ENCODE measurements at places on chromosomes 4 and X.
A peak's percentile ranks its signal among the peaks of the same experiment; 100 is the strongest.

DNA sequence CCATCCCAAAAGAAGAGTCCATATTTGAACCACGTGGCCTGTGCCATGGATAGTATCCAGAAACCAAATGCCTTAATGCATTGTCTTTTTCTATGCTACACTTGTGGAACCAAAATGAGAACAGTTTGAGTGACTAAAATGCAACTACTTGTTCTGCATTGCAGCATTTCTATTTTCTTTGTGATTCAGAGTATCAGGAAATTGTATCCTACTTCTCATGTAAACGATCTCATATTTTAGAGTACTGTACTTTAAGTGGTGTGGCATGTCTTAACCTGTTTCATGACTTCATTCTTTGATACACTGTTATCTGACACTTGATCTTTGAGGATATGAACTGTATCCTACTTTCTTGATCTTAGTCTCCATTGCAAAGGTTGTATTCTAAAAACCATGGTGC is 167.2 kb upstream of the WDR1 start:
- peak; percentile 41 for DNase-seq

DNA sequence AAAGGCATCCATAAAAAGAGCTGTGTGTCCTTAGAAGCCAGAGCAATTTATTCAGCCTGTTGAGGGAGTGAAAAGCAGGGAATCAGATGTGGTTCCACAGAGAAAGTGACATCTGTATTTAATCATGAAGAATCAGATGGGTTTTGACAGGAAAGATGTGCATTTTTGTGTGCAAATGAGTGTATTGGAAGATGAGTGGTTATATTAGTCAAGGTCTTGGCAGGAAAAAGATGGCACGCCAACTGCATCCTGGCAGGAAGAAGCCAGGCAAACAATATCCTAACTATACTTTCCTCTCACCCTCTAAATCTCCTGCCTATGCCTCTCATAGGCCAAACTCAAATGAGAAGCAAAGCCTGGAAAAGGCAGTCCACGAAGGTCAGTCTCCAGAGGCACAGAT is 59.1 kb downstream of the SCFD2 start:
- peak; percentile 92 for DNase-seq

DNA sequence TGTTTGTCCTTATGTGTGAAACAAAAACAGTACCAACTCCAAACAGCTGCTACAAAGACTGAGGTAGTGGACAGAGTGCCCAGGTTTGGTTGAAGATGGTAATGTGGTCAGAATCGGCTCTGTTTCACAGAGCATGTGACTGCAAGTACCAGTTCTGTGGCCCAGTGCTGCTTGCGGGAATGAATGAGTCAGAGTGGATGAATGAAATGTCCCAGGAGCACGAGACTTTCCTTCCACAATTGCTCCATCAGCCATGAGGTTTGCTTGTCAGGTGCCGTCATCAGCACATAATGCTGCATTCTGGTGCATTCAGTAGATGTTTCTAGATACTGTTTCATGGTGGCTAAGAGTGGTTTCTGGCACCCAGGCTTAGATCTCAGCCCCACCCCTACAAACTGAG is 84.2 kb downstream of the GPR143 start:
- peak; percentile 51 for DNase-seq

GRCh38 chr4:94463771-94464170 is 12.0 kb downstream of the PDLIM5 start:
- no peak for DNase-seq

DNA sequence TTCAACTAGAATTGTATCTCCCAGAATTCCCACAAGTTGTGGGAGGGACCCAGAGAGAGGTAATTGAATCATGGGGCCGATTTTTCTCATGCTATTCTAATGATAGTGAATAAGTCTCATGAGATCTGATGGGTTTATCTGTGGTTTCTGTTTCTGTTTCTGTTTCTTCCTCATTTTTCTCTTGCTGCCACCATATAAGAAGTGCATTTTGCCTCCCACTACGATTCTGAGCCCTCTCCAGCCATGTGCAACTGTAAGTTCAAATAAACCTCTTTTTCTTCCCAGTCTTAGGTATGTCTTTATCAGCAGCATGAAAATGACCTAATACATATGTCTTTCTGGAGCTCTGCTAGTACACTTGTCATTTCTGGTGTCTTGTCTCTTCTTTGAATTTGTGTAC is 22.1 kb upstream of the OR13H1 start:
- DNase-seq: no peak

- no peak for DNase-seq
Observed at GRCh38 chr4:145481942-145482208, 222 bp downstream of the SMAD1 start.

- DNase-seq: no peak
Observed at GRCh38 chrX:135408794-135409193, 12.9 kb upstream of the SMIM10L2A start.

DNA sequence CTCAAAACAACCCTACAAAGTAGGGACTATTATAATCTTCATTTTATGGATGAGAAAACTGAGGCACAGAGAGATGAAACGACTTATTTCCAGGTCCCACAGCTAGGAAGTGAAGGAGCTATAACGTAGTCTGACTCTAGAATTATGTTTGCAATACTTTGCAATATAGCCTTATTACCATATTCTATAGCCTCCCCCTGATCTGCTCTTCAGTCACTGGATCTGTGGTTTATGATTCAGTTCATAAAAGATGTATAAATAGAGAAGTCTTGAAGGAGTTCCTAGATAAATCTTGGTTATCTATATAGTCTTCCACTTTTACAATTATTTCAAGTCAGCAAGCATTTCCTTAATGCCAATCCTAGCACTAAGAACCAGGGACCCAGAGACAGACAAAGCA is 57.5 kb downstream of the OPHN1 start:
- no peak for DNase-seq

DNA sequence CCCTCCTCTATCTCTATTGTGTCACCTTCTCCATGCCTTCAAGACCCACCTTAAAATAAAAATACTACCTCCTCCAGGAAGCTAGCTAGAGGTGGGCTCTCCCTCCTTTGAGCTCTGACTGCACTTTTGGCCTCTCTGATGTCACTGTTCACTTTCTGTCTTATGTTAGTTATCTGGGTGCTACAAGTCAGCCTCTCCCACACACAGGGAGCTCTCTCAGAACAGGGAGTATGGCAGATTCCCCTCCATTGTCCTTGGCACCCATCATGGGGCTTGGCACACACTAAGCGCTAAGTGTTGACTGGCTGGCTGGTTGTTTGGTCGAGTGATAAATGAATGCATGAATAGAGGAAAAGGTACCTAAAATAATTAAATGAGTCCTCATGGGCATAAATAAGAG is 21.2 kb upstream of the KDM5C start:
- no peak for DNase-seq

DNA sequence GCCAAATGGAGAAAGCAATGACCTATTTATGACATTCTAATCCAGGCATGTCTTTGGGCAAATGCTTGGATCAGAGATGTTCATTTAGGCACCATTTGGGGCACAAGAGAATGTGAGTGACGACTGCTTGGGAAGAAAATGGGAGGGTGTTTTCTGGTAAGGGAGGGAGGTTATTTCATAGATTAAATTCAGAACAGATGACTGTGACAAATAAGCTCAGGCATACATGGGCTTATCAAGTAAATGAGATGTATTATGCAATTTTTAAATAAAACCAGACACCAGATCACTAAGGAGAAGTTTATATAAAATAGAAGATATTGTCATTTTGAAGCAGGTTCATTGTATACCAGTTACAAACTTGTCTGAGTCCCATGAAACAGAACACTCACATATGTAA is 71.4 kb upstream of the UGT8 start:
- no peak for DNase-seq

DNA sequence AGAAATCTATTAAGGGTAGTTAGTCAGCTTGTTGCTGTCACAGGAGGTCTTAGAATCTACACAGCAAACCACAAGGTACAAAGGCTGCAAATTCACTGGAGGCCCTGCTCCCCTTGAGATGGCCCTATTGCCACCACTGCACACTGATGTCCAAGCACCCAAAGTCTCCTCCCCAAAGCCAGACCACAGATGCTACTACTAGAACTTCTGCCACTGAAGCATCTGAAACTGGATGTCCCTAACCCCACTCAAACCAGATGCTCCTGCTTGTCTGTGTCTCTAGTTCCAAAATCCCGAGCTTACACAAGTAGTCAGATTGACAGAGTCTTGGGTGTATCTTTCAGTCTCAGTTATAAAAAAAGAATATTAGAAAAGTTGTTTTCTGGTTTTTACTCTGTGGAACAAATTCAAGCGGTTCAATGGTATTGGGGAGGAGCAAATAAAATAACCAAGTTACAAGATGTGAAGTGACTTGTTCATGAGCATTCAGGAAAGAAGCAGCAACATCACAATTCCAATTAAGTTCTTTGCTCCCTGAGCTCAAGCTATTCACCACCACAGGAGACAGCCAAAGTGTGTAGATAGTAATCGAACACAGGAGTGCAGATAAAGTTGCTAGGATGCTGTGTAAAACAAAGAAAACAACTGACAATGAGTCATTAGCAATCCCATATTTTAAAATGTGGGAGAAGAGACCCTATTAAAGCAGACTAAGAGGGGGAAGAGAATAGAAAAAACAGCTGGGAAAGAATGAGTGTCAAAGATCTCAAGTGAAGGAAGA is 352.3 kb downstream of the PDGFC start:
- no peak for DNase-seq

GRCh38 chrX:14228611-14229010 is 198.9 kb upstream of the GEMIN8 start:
- no peak for DNase-seq

DNA sequence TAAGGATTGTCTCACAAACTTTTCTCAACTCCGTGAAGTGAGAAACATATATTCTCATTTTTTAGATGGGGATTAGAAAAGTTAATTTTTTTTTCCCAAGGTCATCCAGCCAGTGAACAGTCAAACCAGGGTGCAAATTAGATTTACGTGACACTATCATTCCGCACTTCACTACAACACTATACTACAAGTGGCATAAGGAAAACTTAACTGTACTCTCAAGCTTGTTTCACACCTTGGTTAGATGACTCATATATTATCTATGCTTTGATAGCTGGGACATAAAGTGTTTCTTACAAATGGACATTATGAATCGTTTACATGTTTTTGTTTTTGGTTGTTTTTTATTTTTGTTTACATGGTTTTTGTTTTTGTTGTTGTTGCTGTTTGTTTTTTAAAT is 525.7 kb downstream of the PPARGC1A start:
- no peak for DNase-seq

GRCh38 chrX:8075636-8076035 is 95.4 kb downstream of the VCX2 start:
- no peak for DNase-seq

DNA sequence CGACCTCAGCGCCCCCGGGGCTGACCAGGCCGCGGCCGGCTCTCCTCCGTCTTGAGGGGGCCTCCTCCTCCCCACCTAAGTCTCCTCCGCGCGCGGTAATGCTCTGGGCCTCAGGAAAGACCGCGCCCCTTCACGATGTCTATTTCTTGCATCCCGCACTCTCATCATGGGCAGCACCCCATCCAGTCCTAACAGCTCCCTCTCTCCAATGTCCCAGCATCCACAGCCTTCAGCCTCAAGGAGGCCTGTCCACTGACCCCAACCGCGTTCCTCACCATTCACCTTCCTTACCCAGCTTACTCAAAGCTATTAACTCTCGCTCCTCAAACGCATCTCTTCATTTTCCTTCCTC is 77.5 kb downstream of the MAGED4 start:
- no peak for DNase-seq

GRCh38 chr4:143356493-143356892 is 19.8 kb downstream of the GAB1 start:
- no peak for DNase-seq

GRCh38 chrX:114985967-114986592 is 31.3 kb downstream of the IL13RA2 start:
- DNase-seq: no peak

- DNase-seq: peak; percentile 67
Observed at GRCh38 chr4:24551492-24552289, 32.7 kb downstream of the DHX15 start.
